T-cell (primary cell): ENCODE measurements at places on chromosomes 2 and 18.
A peak's percentile ranks its signal among the peaks of the same experiment; 100 is the strongest.

- no peaks in the 10 kb centered on the region for H3K4me1 ChIP-seq
- H3K27ac ChIP-seq = no peak overlapping the region
- DNase-seq = no peak
- H3K36me3 ChIP-seq = no peaks in the 10 kb centered on the region
- no peaks in the 10 kb centered on the region for H3K27me3 ChIP-seq
- H3K4me3 ChIP-seq = no peak overlapping the region
Measured at GRCh38 chr18:14961991-14962390, 214.0 kb downstream of the ANKRD30B start.

- H3K4me3 ChIP-seq = no peak overlapping the region
- no peak for DNase-seq
- H3K27ac ChIP-seq = no peak overlapping the region
- H3K36me3 ChIP-seq = no peaks in the 10 kb centered on the region
Measured at GRCh38 chr18:49100226-49100968, 149.6 kb upstream of the SMAD7 start.

- no peaks in the 10 kb centered on the region for H3K4me1 ChIP-seq
- no peaks in the 10 kb centered on the region for H3K27me3 ChIP-seq
- H3K36me3 ChIP-seq = no peaks in the 10 kb centered on the region
- no peak for DNase-seq
- H3K4me3 ChIP-seq = no peak overlapping the region
- H3K27ac ChIP-seq = no peak overlapping the region
Measured at GRCh38 chr2:85247610-85248009, 80.2 kb downstream of the TGOLN2 start.

DNA sequence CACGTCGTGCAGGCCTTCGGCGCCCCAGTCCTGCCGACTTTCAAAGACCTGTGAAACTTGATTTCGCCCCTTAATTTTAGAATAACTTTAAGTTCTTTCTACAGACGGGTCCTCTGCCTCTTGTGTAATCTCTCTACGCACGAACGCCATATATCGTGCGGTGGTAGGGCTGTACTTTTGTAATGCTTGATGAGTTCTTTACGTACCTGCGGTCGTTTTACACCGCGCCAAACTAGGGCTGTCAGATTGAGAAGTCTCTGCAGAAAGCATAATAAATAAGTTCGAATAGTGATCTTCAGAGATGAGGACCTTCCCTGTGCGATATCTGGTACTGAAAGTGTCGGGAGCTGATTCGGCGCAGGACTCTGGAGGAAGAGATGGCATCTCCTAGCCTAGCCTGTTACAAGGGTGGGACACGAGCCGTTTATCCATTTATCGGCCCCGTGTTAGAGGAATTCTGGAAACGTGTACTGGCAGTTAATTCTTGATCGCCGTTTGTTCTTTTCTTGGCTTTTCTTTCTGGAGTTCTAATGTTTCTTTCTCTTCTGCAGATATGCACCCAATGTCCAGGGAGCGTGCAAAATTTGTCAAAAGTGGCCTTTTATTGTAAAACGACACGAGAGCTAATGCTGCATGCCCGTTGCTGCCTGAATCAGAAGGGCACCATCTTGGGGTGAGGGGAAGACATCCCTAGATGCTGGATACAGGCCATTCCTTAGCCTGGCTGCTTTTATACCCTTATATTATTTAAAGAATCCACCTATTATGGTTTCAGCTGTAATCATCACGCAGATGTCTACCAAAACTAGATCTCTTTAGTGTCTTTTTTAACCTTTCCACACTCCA lies 781 bp upstream of the SLC5A6 start:
- H3K36me3 ChIP-seq = no peaks in the 10 kb centered on the region
- H3K4me1 ChIP-seq = peaks cover 24% of the 10 kb centered on the region
- peak; percentile 84 for DNase-seq
- H3K27me3 ChIP-seq = no peaks in the 10 kb centered on the region
- peak overlapping the region; percentile 100 for H3K27ac ChIP-seq

- no peak overlapping the region for H3K4me3 ChIP-seq
- H3K36me3 ChIP-seq = peaks cover 50% of the 10 kb centered on the region
- DNase-seq = no peak
- H3K27ac ChIP-seq = no peak overlapping the region
- no peaks in the 10 kb centered on the region for H3K27me3 ChIP-seq
- no peaks in the 10 kb centered on the region for H3K4me1 ChIP-seq
Measured at GRCh38 chr18:9211955-9212354, 75.4 kb downstream of the ANKRD12 start.
